ENCODE measurements at places on chromosomes 7 and 10.

DNA sequence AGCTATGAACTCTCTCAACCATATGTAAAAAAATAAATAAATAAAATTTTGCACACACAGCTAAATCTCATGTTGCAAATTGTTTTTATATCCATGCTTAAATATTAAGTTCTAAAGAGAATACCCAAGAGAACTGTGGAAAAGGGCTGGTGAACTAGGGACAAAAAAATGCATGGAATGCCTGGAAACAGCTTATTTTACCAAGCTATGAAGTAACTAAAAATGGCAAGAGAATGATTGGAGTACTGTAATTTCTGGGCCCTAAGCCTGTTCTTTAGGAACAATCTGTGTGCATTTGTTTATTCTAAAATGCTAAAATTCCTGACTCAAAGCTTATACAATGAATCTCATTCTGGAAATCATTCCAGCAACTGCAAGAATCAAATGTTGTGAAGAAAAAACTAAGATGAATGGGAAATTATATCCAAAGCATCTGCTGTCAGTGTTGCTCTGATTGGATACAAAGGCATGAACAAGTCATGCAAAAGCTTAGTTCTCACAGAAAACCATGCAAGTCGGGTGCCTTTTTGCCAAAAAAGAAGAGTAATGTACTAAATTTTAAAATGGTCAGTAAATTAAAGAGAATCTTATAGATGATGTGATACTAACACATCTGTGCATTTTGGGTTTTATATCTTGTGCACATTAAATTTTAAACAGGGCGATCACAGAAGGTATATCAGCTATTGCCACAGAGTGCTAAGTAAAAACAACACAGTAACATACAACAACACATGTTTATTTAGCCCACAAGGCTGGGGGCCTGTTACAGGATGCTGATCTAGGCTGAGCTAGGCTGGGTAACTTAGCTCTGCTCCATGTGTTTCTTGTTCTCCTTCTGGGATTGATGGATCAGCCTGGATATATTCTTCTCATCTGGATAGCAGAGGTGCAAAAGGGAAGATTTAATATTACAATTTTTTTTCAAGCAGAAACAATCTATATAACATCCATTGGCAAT, 453.5 kb upstream of the SEMA3A start:
- DNase-seq, result peak; percentile 91

DNA sequence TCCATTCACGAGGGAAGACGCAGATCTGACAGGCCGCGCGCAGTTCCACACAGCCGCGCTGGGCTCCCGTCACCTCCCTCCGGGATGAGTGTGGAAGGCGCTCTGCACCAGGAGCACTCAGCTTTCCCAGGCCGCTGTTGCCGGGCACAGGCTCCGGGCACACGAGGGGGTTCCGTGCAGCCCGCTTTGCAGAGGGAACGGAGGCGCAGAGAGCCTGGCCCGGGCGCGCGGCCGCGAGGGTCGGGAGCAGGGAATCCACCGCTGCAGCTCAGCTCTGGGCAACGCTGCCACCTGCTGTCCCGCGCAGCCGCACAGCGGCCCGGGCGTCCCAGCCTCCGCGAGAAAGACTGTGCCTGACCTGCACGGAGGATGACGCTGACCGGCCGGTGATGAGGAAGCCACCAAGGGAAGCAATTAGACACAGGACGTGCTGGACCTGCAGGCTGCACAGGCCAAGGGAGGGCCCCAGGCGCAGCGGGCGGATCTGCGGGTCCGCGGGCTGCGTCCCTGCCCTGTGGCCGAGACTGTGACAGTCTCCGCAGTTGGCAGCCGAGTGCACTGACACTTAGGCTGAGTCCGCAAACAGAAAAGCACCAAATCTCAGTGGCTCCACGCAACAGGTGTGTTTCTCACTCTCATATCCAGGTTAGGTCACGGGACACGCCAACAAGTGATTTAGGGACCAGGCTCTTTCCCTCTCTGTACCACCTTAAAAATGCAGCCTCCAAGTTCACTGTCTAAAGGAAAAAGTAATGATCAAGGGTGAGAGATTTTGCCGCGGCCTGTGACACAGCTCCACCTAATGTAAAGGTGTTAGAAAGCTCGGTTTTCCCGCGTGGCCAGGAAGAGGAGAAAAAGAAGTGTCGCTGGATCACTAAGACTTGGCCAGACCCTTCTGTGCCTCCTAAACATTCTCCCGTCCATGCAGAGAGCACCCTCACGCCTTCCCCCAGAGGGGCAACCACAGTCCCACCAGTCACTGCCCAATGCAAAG, 94.5 kb downstream of the SEC61G start:
- peak; percentile 81 for DNase-seq

- no peak for DNase-seq
These were observed 8.4 kb downstream of the LRRC4 start for GRCh38 chr7:128022631-128023532.

- DNase-seq, result no peak
These were observed 8.8 kb upstream of the CCNJ start for GRCh38 chr10:96034625-96035024.

GRCh38 chr10:32015386-32015785, 40.8 kb downstream of the KIF5B start:
- no peak for DNase-seq

DNA sequence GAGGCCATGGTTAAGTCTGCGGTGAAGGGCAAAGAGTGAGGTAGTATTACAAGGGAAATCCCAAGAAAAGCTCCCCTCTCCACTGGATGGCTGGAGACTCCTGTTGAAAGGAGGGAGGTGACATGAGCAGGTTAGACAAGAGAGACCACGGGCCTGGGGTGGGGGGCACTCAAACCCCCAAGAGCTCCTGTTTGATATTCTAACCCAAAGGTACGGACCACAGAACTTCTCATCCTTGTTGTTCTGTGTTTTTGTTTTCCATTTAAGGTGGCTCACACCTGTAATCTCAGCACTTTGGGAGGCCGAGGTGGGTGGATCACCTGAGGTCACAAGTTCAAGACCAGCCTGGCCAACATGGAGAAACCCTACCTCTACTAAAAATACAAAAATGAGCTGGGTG, 11.6 kb downstream of the VSTM4 start:
- DNase-seq, result no peak

- DNase-seq, result no peak
These were observed 1.5 kb upstream of the EBLN1 start for GRCh38 chr10:22219308-22219707.

DNA sequence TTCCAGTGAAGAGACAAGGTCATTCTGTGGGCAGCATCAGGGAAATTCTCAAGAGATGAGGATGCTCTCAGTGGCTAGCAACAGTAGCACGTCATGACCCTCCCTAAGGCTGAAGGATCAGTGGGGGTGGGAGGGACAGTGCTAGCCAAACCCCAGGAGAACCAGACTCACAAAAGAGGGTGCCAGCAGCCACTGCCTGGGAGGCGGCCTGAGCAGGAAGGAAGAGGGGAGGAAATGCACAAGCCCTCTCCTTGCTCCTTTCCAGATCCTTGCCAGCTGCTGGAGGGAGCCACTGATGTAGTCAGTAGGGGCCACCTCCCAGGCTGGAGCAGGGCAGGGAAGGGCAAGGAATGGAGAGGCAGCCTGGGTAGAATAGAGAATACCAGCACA, 302.7 kb downstream of the RPS24 start:
- DNase-seq, result no peak

DNA sequence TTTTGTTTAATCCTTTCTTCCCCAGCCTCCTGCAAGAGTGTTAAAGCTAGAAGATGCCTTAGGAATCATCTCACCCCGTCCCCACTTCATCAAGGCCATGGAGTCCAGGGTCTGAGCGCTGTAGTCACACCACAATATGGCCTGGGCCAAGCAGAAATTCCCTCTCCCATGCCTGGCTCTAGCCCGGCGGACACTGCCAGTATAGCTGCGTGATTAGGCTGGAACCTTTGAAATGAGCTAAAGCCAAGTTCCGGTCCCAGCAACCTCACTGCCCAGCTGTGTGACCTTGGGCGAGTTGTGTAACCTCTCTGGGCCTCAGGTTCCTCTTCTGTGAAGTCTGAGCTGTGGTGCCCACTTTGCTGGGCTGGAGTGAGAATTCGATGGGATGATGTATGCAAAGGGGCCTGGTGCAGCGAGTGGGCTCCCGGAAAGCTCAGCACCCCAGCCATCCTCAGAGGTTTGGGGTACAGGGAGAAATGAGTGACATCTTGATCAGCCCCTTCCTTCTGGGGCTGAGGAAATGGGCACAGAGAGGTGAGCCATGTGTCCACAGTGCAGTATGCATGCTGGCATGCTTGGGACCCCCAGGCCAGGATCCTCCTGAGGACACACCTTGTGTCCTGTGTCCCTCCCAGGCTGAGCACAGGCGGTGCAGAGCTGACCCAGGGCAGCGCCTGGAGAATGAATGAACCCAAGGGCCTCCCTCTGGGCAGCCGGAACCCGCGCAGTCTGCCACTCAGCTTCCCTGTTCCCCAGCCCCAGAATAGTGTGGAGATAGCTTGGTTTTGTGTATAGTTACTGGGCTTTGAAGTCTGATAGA, 118.6 kb downstream of the ZMIZ1 start:
- no peak for DNase-seq

GRCh38 chr10:20776384-20777118, 120.6 kb downstream of the NEBL start:
- peak; percentile 20 for DNase-seq

DNA sequence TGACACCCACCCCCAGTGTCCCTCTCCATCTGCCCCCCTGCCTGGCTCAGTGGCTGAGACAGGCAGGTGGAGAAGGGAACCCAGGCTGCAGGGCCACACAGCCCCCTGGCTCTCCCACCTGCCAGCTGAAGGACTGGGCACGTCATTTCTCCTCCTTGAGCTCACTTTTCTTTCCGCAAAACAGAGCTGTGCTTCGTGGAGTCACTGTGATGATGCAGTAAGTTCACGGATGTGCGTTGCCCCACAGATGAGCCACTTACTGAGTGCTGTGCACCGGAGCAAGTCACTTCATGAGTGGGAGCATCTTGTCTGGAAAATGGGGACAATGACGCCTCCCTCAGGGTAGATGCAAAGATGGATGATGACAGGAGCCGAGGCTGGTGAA, 2.7 kb downstream of the OPN4 start:
- DNase-seq, result no peak

DNA sequence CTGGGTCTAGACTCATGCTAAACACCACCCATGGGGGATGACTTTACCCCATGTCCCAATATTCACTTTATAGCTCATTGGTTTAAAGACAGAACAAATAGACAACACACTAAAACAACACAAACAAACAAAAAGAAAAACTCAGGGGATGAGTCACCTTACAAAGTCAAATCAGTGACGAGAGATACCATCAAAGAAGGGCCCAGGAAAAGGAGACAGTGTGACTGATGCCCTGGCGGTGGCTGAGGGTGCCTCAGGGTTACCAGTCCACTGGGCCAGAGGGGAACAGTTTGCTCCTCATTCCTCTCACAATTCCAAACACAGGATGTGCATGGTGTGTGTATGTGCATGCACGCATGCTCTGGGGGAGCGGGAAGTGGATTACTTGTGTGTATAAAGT, 171.3 kb upstream of the PRKCQ start:
- DNase-seq, result no peak

DNA sequence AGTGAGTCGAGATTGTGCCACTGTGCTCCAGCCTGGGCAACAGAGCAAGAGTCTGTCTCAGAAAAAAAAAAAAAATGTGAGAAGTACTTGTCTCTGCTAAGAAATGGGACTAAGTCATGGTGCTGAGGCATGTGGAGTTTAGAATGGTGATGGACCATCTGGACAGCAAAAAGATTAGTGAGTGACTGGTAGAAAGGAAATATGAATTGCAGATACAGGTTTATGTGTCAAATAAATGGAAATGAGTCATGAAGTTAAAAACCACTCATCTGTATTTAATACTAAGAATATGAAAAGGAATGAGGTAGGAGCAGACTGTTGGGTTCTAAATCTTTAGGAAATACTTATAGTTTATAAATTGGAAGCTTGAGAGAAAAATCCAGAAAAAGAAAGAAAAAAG, 625.7 kb upstream of the ANKRD30A start:
- DNase-seq, result no peak

- DNase-seq, result peak; percentile 75
These were observed 119.0 kb downstream of the FZD1 start for GRCh38 chr7:91383053-91383904.

- no peak for DNase-seq
These were observed 39.9 kb downstream of the ANXA8 start for GRCh38 chr10:47444047-47444446.

DNA sequence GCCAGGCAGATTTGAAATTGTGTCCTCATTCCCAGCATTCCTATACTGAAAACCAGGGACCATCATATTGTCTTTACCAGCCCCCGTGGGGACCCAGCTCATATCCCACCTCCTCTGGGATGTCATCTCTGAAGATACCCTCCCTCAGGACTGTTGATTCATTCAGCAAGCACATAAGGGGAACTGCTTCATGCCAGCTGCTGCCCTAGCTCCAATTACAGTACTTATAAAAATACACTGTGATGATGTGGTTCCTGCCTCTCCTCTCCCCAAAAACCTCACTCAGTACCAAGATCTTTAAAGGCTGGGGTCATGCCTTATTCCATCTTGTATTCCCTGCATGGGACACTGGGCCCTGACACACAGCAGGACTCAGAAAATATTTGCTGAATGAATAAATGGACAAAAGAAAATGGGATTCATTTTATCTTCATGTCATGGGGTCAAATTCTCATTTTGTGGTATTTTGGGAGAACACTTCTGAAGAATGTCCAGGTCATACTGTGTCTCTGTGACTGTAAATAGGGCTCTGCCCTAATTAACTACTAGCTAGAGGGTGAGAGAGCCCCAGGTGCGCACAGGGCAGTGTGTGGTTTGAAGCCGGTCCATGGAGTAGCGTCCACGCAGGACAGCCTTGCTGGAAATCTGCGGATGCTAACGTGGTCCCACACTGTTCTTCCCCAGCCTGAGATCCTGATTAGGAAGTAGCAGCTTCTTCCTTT, 29.0 kb upstream of the DAGLB start:
- no peak for DNase-seq

DNA sequence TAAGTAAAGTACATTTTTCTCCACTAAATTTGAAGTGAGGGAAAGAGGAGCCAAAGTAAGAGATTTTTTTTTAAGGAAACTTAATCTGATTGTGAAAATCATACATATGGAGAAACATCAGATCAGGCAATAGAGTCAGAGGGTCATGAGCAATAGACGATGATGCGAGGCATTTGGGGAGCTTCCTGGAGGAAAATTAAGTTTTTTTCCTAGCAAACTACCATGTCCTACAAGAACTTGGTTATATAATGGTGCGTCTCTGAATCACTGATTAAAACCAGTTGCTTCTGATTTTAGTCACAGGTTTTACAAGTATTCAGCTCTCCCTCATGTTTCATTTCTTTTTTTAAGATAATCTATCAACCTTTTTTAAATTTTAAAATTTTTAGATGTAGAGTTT, 52.1 kb upstream of the MTURN start:
- no peak for DNase-seq
